Stimulated activated CD4-positive, alpha-beta T cell treated with anti-CD3 and anti-CD28 coated beads, TNF-alpha, amount 100 ng/mL, for 1 hour (primary cell): ENCODE measurements at places on chromosomes 3 and 15.

DNA sequence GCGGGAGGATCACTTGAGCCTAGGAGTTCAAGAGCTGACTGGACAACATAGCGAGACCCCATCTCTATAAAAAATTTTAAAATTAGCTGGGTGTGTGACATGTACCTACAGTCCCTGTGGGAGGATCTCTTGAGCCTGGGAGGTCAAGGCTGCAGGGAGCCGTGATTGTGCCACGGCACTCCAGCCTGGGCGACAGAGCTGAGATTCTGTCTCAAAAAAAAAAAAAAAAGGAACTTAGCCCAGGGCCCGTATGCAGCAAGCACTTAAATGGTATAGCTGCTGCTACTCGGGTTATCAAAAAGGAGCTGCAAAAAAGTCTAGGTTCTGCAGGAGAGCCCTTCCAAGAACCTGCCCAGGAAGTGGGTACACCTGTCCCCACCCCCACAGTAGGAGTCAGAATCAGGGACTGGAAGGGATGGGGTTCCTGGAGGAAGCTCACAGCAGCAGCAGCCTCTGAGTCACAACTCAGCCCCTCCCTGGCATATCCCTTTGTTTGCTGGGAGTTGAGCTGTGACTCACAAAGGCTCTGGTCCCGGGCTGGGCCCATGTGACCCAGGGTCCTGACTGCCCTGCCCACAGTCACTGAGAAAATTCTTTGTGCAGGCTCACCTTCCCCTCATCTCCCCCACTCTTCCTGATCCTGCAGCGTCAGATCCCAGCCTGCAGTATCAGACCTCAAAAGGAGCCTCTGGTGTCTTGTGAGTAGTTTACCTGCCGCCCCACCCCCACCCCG is at the start of gene SPATA12:
TSS of gene SPATA12 (plus strand) at position 576 of the 733 bp plus-strand sequence. CDS start 13,031 bp downstream, outside the sequence.
- DNase-seq = no peak

GRCh38 chr3:100114413-100115030 is at the start of gene FILIP1L:
Gene FILIP1L (minus strand): TSS chr3:100114501.
- no peak for DNase-seq

DNA sequence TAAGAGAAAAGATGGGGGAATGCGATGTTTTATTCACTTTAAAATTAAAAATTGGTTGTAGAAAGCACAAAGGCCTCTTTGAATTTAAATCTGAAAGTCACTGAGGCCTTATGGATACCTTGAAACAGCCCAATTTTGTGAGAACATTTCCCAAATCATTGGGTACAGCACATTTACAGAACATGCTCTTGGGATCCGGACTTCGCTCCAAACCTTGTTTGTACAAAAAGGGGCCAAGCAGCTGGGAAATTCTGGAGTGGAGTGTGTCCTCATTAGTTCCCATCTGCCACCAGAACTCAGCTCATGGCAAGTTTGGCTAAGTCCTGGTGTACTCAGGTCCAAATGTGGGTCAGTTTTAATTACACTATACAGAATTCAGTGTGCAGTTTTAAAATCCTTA is 254.2 kb downstream of the ZBTB20 start:
- no peak for DNase-seq

DNA sequence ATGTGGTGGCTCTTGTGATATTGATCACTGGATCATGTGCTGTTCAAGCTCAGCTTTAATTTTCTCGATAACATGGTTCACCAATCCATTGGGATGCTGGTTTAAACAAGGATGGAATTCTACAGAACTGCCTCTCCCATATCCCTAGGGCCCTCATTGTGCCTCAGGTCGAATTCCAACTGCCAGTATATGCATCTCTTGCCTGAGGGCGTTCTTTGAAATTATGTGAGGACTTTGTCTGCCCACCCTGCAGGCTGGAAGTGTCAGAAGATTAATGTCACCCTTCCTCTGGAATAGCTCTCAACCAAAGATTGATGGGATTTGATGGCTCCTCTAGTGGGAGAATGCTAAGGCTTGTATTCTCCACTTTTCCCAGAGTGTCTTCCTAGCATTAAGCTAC is 175.6 kb upstream of the GALNT15 start:
- DNase-seq = no peak

DNA sequence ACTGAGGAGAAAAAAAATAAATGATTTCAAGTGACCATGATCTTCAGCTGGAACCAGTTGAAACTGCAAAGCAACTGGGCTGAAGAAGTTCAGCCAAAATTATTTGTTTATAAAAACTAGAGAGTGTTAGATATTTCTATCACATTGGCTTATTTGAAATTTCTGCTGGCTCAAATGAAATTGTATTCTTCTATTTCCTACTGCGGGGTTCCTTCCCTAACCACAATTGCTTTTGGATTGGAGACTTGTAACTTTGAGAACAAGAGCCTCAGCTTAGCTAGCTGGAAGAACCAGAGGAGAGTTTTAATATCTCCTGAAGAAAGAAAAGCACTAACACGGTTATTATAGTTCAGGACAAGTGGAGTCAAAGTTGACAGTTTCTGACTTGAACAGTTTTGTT is 31.1 kb downstream of the AGTR1 start:
- DNase-seq = no peak

GRCh38 chr3:23960649-23961048 is 15.6 kb downstream of the NR1D2 start:
- DNase-seq = no peak

DNA sequence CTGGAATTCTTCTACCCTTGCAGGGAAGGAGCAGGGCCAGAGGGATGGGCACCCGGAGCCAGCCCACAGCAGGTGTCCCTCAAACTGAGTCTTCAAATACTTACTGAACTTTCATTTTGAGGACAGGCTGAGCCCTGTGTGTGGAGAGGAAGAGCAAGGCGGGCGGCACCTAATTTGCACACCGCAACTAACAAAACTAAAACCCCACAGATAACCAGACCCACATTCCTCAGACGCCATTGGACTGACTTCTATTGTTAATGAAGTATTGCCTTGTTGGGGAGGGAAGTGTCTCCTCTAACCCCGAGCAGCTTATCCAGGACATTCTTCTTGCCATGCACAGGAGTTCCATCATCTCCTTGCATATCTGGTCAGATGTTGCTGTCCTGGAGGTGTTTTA is 105.2 kb upstream of the NR2E3 start:
- no peak for DNase-seq

- DNase-seq = no peak
Measured at GRCh38 chr15:77084436-77084835, 13.5 kb upstream of the TSPAN3 start.
